ENCODE measurements at places on chromosomes 4 and X. TPM values are rescaled to one million over a fixed set of nuclear protein-coding genes. Genes with fewer than 3 reads are reported as not detected.

- DNase-seq = no peak
Observed at GRCh38 chr4:55020131-55020530, 105.3 kb downstream of the KDR start.

DNA sequence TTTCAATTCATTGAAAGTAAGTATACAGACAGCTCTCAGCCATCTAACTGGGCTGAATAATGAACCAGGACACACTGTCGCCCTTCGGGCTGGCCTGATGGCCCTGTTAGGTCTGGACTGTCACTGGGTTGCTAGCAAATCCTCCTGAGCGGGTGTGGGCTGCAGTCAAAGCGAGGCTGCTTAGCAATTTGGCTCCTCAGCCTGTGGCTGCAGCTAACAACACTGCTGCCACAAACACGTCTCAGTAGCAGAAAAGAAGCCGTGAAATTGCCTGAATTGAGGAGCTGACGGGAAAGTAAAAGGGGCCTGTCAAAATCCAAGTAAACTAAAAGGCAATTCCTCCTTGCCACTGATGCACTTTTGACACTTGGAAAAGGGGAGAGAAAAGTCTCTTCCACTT is 72.8 kb downstream of the SMIM20 start:
- DNase-seq = no peak

GRCh38 chr4:101356928-101357327 is 9.6 kb upstream of the PPP3CA start:
- DNase-seq = no peak

DNA sequence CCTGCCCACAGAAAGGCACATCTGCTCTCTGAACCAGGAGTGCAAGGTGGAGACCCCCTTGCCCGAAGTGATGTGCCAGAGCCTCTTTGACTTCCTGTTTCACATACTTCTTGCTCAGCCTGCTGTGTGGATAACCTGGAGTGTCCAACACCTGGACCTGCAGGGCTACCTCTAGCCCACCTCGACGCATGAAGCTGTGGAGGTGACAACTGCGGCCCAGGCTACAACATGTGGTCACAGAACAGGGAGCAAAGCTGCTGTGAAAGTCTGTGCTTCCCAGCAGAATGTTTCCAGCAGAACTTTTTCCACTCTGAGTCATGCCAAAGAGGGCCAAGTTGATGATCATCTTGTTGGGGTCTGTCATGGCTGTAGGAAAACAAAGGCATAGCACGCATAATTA is 1.5 kb downstream of the GIMD1 start:
- no peak for DNase-seq

DNA sequence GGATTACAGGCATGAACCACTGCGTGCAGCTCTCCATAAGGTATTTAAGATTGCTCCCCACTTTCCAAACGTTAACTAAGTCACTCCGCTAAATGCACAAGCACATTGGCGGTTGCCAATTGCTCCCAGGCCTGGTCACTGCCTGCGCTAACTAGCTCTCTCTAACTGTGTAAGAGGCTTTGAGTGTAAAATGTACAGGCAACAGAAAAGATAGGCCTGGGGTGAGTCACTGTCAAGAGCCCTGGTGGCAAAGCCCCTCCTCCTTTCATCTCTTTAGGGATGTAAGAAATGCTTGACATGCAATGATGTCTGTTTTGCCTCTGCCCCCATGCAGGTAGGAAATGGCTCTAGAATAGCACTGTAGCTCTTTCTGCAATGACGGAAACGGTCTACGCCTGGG is 329.7 kb upstream of the GATB start:
- DNase-seq = no peak

CXorf38 gene
- total RNA-seq = 16.7 TPM

TASL gene
- total RNA-seq = 1.6 TPM
